ENCODE measurements at places on chromosomes 2 and 18.
A peak's percentile ranks its signal among the peaks of the same experiment; 100 is the strongest.

DNA sequence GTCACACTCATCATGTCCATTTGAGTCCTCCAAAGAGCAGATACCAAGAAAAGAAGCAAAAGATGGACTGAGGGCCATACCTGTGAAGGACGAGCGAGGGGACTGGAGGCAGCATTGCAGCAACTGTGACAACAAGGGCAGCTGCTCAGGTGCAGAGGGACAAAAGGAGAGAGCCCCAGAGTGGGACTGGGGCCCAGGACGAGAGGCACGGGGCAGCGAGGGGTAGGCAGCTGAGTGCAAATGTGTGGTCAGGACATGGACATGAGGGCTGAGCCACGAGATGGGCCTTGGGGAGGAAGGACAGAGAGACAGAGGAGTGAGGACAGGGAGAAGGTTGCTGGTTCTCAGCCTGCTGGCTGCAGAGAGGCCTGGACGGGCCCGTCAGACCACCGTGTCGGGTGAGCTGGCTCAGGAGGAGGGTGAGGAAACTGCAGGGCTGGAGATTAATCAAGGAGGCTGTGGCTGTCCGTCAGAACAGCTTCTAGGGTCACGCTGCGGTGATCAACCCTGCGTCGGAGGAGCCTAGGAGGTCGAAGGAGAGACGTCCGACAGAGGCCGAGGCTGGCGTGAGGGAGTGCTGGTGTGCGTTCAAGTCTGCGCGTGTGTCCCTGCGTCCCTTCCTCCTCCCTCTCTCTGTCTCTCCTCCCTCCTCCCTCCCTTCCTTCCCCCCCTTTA is 206.8 kb upstream of the HDAC4 start:
- no peak for DNase-seq

- no peak for DNase-seq
Measured at GRCh38 chr2:28564346-28564745, 68.5 kb downstream of the PLB1 start.

DNA sequence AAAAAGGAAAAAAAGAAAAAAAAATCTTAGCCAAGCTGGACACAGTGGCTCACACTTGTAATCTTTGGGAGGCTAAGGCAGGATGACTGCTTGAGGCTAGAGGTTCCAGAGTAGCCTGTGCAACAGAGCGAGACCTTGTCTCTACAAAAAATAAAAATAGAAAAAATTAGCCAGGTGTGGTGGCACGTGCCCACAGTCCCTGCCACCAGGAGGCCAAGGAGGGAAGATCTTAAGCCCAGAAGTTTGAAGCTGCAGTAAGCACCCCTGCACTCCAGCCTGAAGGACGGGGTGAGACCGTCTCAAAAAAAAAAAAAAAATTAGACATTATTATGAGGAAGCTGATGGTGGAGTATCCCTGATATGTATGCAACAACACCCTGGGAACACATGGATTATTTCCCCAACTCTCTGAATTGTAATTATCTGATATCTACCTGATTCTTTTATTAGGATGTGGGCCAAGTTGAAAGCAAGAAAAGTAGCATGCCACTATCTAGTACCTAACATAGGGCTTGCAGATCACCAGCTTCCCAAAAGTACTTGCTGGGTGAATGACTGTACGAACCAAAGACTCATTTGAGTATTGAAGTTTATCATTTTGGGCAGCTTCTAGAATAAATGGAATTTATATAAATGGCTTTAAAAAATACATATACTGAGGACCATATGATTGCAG is 140.9 kb downstream of the TCF4 start:
- DNase-seq, result no peak

DNA sequence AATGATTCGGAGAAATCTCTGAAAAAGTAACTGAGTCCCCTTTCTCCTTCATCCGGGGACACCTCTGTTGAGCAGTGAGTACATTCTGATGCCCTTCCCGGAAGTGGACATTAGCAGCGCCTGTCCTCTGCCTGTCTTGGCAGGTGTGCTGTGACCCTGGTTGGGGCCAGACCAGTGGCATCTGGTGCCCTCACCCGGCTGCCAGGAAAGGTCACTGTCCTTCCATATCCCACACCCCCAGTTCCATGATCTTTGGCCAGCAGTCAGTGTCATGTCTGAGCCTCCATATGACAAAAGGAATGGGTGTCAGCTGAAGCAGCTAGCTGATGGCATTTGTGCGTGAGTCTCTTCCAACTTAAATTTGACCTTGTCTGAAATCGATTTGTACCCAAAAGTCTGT is 128.1 kb downstream of the NCK2 start:
- DNase-seq, result no peak

DNA sequence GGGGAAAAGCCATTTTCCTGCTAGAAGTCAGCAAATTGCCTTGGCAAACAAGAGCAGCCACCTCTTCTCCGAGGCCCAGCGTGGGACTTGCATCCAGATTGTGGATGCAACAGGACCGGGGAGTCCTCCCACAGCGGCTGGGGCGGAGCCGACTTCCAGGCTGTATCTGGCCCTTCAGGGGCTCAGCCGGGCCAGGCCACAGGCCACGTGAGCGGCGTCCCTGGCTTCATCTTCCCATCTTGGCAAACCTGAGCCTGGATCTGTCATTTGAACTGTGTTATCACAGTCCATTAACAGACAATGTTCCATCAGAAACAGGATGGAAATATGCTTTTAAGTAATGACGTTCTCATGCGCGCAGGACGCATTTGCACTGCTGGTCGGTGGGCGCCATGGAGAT is 483.5 kb upstream of the SALL3 start:
- DNase-seq, result no peak

GRCh38 chr2:225074366-225074765 is 32.1 kb upstream of the DOCK10 start:
- DNase-seq, result no peak

DNA sequence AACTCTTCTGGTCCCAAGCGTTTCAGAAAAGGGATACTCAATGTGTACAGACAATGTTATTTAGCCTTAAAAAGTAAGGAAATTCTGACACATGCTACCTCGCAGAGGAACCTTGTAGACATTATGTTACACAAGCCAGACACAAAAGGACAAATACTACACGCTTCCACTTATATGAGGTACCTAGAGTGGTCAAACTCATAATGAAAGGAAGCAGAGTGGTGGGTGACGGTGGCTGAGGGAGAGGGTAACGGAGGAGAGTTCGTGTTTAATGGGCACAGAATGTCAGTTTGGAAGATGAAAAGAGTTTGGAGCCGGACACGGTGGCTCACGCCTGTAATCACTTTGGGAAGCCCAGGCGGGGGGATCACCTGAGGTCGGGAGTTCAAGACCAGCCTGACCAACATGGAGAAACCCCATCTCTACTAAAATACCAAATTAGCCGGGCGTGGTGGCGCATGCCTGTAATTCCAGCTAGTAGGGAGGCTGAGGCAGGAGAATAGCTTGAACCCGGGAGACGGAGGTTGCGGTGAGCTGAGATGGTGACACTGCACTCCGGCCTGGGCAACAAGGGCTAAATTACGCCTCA is 1.4 kb downstream of the MCM6 start:
- no peak for DNase-seq

DNA sequence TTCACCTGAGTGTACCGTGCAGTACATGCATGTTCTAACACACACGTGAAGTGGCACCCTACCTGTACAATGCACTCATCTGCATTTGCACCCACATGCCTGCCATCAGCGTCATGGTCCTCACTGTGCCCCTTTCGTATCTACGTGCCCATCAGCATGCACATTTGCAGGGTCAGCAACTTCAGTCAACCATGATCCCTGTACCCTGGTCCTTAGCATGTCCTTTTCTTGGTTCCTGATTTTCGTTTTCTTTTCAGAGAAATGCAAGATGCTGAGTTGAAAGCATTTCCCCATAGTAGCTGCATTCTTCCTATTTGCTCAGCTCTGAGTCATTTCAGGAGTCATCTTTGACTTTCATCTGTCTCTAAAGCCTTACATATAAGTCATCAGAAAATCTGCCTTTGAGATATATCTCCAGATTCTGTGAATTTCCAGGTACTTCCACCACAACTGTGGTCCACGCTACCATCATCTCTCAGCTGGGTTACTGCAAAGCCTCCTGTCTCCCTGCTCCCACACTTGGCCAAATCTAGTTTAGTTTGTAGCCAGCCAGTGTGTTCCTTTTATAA is 14.7 kb upstream of the PUM2 start:
- DNase-seq, result peak; percentile 74

Data from EH (cell line).